ENCODE measurements at places on chromosomes 11 and 22.

GRCh38 chr11:116046127-116046526 is 541.9 kb upstream of the CADM1 start:
- DNase-seq: no peak

- DNase-seq: no peak
Observed at GRCh38 chr11:74400606-74401005, 2.4 kb upstream of the PGM2L1 start.

- DNase-seq: peak; percentile 12
Observed at GRCh38 chr22:40534379-40535188, 101.9 kb downstream of the MRTFA start.

DNA sequence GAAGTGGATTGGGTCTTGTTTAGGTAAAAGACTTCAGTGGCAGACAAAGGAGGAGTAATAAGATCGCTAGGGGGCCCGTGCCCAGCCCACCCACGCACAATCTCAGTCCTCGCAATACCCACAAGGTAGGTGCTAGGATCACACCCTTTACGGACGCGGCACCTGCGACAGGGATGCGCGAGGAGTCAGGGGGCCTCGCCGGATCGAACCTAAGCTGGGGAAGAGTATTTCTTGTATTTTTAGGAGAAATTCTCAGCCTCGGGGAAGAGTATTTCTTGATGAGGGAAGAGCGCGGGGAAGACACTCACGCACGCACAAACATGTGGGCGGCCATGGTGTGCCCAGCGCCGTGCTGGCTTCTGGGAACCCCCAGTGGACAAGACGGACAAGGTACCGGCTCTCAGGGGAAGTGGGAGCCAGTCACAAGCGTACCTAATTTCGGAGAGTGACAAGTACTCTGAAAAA is 745 bp upstream of the FAM118A start:
- no peak for DNase-seq

DNA sequence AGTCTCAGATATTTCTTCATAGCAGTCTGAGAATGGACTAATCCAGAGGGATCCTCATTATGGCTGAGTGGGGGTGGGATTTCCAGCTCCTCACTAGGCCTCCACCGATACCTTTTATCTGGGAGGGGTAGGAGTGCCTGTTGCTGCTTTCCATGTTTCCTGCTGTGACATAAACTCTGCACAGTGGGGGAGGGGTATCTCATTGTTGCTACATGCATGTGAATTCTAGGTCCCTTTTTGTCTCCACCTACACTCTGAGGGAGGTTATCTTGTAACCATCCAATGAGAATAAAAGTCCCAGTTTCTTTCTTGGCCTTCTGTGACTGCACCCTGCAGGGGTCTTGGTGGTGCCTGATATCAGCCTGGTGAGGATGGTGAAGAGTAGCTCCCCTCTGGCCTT is 60.5 kb downstream of the ADAMTS15 start:
- no peak for DNase-seq

- peak; percentile 57 for DNase-seq
Observed at GRCh38 chr11:96267496-96268032, 75.4 kb downstream of the MAML2 start.

DNA sequence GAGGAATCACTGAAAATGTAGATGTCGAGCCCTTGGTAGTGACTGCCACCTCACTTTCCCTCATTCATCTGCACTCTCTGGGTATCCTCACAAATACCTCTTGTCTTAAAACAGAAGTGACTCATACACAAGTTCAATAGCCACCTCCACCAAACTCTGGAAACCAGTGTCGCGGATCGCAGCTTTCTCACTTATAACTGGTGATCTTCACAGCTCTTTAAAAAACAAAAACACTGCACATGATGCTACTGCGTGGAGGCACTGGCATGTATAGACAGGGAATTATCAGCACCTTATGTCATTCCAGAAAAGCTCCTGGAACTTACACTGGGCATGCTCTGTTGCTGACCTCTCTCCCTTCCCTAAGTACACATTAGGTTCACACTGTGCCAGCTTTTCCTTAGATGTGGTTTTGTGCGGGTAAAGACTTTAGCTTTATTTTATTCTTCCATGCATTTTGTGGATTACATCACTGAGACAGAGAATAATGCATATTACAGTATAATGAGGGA is 425.5 kb upstream of the CADM1 start:
- no peak for DNase-seq

- peak; percentile 5 for DNase-seq
Observed at GRCh38 chr22:40727070-40727963, 48.0 kb downstream of the MCHR1 start.

DNA sequence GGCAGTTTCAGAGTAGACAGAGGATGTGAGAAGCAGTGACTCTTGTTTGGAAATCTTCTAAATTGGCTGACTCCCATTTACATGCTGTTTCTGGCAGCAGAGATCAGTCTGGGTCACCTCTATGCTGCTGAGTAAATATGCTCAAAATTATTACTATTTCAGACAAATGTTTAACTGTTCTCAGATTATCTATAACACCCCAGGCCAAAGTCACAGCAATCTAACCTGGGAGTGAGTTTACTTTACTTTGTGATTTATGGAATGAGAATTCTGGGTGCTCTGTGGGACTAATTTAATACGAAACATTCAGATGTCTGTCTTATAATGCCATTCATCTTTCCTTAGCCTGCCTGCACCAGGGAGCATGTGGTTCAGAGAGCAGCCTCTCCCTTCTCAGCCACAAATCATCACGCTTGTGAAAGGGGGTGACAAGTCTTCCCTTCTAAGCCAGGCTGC is 282.5 kb upstream of the MPPED2 start:
- DNase-seq: no peak

DNA sequence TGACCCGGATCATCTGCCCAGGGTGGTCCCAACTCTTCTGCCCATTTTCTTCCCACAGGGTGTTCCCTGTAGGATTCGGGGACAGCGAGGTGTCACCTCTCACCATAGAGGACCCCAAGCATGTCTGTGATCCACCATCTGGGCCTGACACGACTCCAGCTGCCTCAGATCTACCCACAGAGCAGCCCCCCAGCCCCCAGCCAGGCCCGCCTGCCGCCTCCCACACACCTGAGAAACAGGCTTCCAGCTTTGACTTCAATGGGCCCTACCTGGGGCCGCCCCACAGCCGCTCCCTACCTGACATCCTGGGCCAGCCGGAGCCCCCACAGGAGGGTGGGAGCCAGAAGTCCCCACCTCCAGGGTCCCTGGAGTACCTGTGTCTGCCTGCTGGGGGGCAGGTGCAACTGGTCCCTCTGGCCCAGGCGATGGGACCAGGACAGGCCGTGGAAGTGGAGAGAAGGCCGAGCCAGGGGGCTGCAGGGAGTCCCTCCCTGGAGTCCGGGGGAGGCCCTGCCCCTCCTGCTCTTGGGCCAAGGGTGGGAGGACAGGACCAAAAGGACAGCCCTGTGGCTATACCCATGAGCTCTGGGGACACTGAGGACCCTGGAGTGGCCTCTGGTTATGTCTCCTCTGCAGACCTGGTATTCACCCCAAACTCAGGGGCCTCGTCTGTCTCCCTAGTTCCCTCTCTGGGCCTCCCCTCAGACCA is 24.0 kb downstream of the CSF2RB start:
- no peak for DNase-seq

DNA sequence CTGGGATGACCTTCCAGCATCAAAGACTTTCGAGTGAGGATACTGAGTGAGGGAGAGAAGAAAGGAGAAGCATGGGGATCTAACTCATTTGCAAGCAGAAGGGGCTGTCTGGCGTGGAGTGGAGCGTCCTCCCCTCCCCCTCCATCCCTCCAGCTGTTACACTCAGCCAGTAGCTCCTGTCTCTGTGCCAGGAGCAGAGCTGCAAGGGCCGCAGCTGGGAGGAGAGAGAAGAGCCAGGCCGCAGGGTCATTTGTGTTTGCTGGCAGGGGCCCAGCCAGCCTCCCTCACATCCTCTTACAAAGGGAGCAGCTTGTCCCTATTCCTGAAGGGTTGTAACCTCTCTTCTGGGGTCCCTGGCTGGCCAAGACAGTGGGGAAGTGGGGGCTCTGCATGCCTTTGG is 57.9 kb downstream of the NECTIN1 start:
- no peak for DNase-seq

DNA sequence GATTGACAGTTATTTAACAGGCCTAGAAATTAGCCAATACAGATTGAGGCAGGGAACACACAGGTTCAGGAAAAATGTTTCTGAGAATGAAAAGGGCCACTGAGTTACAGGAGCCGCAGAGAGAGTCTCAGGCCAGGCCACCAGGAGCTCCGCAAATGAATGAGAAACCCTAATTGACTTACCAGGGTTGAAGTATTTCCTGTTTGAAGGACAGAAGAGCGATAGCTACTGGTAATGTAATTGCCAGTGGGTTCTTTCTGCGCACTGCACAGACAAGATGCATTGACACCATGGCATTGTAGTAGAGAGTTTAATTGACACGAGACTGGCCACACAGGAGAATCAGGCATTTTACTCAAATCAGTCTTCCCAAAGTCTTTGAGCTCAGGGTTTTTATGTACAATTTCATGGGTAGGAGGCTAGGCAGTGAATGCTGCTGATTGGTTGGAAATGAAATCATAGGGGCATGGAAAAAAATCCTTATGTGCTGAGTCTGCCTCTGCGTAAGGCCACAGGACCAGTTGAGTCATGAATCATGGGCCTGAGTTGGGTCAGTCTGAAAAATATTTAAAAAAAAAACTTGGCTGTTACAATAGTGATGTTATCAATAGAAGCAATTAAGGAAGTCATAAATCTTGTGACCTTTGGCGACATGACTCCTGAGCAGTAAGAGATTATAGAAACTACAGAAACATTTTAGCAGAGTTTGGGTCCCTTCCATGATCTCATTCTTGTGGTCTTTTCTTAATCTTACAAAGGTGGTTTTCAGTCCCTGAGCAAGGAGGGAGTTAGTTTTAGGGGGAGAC is 203.8 kb downstream of the CASP12 start:
- no peak for DNase-seq

DNA sequence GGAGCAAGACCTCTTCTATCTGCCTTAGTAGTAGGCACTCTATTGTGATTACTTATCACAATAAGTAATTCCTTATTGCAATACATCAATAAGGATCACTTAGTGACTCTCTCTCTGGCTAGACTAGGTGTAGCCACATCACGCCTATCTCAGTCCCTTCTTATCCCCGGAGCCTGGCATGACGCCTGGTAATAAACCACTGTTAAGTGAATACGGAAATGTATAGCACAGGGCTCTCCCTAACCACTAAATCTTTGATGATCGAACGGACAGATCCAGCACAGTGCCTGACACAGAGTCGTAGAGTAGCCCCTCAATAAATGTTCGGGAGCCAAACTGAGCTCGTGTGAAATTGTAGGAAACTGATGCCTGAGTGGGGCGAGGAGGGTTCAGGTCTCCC is 143.3 kb downstream of the FBXO7 start:
- DNase-seq: no peak

- no peak for DNase-seq
Observed at GRCh38 chr11:128716661-128717210, 22.9 kb downstream of the FLI1 start.

DNA sequence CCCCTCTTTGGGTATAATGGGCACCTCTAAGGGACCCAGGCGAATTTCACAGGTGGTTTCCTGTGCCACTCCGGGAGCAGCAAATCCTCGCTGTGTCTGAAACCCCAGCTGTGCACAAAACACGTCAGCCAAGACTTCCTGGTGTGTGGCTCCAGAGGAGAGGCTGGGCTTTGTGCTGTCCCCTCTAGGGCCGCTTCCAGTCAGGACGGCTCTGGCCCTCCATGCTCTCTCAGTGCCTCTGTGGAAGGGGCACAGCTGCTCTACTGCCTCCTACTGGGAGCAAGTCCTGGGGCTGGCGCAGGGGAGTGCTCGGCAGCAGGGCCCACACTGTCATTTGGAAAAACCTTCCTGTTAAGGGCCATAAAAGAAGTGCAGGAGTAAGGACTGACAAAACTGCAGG is 23.7 kb upstream of the ARFGAP3 start:
- no peak for DNase-seq

DNA sequence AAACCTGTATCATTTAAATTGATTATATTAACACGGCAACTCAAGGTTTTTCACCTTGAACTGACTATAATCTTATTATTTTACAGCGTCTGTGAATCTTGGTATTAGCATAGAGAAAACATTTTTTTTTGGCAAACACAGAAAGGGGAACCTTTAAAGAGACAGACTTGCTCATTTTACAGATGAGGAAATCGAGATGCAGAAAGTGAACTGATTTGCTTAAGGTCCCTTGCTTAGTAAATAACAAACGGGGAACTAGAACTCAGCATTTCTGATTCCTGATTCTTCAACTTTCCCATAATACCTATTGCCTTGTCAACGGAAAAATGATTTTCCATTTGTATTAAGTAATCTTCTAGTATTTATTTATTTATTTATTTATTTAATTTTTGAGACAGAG is 33.2 kb upstream of the CECR2 start:
- DNase-seq: no peak

DNA sequence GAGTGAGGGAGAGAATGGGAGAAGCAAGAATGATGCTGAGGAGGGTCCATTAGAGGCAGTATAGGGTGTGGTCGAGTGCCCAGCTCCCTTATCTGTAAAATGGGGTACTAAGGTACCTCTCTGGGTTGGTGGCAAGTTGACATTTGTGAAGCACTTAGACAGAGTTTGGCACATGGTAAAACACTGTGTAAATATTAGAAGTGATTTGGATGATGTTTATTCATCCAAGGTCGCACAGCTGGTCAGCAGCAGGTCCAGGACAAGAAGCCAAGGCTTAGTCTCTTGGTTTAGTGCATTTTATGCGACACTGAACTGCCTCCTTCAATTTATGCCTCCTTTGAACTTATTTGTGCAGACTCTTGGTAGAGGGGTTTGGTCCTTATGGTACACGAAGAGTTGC is 19.4 kb downstream of the KREMEN1 start:
- DNase-seq: no peak

DNA sequence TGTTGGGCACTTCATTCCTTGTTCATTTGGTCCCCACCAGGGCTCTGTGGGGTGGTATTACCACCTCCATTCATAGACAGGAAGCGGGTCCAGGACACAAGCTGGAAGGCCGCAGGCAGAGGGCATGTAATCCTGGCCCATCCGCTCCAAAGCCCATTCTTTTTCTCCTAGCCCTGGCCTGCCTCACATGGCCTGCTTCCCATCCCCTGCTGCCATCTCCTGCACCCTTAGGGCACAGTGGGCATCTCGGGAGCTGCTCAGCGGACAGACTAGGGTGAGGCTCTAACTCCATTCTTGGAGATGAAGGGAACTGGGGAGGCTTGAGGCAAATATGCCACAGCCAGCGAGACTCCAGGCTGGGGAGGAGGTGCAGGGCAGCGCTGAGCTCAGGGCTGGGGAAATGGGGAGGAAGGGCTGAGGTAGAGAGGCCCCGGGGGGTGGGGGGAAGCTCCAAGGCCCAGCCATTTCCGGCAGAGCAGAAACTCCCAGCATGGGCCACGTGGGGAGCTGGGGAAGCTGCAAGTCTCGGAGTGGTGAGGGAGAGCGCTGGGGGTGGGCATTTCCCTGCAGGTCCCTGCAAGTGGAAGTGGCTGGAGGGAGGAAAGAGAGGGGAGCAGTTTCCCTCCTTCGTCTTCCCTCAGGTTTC is 14.3 kb upstream of the BCL9L start:
- peak; percentile 25 for DNase-seq
